ENCODE measurements at places on chromosomes 6 and 20.

GRCh38 chr20:49570828-49571552 is 3.1 kb upstream of the PTGIS start:
- no peak for DNase-seq

GRCh38 chr20:3314391-3314790 is 75.4 kb upstream of the SLC4A11 start:
- DNase-seq = no peak

DNA sequence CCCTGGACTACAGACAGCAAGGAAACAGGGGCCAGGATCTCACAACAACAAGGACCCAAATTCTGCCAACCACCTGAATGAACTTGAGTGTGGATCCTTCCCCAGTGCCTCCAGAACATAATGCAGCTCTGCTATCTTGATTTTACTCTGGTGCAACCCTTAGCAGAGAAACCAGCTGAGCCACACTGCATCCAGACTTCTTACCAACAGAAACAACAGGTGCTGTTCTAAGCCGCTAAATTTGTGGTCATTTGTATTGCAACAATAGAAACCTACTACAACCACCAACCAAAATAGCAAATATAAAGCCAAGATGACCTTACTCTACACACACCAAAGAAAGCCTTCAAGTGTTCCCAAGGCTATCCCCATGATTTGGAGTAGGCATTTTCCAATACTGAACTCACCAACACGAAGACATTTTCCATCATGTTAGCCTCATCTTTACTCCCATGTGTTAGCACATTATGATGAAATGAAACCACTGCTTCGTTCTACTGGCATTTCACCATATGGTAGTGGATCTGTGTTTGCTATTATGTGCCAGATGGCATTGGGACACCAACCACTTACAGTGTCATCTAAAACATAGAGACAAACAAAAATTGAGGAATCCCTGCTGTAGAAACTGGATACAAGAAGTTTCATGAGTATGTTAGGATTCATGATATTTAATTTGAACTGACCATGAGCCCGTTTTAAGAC is 249.8 kb upstream of the ID4 start:
- no peak for DNase-seq

- no peak for DNase-seq
Observed at GRCh38 chr6:107555449-107555848, 65.5 kb downstream of the SOBP start.

GRCh38 chr6:157787080-157787479 is 36.0 kb upstream of the SNX9 start:
- DNase-seq = no peak

DNA sequence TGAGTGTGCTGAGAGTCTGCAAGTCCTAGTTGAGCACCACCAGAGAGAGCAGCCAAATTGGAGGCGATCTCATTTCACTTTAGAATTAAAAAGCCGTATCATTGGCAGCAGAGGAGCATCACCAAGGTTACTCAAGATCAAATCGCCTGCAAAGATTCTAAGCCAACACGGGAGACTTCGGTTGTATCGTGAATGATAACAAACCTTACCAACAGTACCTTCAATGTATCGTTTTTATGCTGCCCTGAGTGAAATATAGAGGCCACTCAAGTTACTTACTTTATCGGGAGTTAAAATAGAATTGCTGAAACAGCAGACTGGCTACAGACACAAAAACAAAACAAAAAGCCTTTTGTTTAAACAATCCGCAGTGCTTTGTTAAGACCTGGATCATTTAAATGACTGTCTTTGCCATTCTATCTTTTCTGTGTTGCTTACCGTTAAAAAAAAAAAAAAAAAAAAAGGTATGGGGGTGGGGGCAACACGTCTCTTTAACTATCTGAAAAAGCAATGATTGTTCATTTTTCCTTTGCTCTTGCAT is 14.2 kb downstream of the NHSL1 start:
- no peak for DNase-seq

DNA sequence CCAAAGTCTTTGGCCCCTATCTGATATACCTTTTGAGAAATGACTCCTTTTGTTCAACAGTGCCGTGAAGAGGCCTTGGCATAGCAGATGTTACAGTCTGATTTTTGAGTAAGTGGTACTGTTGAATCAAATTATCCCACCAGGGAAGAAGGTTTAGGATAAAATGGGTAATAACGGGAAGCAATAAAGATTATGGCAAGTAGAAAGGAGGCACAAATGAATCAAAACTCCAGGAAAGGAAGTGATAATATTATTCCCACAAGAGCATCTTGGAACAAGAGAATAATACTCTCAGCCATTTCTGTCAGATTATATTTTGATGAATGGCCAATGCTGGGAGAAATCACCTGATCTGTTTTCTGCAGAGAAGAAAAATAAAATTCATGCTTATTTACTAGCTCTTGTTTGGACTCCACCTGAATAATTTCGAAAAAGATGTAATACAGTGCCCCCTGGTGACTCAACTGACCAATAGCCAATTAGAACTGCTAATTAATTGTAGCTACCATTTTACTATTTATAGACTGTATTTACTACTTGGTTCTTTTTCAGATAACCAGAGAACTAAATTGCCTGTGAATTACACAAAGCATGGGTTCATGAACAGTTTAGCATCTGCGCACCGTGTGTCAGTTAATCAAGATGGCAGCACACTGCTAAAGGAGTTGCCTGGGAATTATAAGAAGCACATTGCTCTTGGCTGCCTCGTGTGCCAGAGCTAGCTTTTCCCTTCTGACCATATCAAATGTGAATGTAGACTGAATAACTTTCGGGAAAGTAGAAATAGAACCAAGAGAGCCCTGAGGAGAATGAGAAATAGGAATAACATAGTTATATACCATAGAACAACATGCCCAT is 78.5 kb upstream of the TRDN start:
- DNase-seq = no peak

DNA sequence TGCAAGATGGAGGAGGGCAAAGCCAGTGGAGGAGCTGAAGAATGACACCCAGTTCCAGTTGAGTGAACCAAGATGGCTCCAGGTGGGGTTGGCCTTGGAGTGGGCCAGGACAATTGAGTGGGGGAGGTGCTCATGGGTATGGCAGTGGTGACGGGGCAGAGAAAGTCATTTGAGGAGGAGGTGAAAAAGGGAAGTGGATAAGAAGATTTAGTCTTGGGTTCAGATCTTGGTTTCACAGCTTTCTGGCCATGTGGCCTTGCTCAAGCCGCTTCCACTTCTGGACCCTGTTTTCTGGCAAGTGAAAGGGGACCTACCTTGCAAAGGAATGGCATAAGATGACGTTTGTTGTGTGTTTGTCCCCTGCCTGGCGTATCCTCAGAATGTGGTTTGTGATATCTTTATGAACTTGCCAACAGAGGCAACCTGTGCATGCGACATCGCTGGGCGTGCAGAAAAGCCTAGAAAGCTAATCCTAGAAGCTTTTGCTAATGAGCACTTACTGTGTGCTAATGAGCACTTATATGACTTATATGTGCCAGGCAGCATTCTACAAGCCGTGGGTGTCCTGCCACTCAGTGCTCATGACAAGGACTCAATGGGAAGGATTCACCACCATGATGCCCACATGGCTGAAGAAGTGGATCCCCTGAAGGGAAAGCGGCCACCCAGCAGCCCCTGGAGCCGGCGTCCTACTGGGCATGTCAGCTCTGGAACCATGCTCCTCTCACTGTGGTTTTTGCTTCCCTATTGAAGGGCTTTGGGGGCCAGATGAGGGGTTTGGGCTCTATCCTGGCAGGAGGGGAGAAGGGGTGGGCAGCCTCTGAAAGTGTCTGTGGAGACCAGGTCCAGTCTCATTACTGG is 23.6 kb upstream of the STX16 start:
- no peak for DNase-seq

DNA sequence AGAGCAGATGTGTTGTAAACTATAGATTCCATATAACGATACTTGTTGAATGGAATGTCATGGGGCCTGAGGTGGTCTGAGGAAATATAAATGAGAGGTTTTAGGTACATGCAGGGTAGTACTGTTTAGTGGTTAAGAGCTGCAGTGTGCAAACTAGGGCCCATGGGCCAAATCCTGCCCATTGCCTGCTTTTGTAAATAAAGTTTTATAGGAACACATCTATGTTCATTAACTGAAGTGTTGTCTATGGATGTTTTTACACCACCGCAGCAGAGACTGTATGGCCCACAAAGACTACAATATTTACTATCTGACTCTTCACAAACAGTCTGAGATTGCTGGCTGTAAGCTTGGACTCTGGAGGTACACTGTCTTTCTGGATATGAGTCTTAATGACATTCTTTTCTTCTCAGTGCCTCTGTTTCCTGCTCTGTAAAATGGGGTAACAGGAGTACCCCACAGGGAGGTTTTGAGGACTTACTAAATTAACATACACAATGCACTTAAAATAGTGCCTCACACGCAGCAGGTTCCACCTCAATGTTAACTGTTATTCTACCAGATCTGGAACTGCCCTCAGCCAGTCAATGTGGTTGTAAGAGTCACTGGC is 12.5 kb downstream of the GCM1 start:
- DNase-seq = no peak

DNA sequence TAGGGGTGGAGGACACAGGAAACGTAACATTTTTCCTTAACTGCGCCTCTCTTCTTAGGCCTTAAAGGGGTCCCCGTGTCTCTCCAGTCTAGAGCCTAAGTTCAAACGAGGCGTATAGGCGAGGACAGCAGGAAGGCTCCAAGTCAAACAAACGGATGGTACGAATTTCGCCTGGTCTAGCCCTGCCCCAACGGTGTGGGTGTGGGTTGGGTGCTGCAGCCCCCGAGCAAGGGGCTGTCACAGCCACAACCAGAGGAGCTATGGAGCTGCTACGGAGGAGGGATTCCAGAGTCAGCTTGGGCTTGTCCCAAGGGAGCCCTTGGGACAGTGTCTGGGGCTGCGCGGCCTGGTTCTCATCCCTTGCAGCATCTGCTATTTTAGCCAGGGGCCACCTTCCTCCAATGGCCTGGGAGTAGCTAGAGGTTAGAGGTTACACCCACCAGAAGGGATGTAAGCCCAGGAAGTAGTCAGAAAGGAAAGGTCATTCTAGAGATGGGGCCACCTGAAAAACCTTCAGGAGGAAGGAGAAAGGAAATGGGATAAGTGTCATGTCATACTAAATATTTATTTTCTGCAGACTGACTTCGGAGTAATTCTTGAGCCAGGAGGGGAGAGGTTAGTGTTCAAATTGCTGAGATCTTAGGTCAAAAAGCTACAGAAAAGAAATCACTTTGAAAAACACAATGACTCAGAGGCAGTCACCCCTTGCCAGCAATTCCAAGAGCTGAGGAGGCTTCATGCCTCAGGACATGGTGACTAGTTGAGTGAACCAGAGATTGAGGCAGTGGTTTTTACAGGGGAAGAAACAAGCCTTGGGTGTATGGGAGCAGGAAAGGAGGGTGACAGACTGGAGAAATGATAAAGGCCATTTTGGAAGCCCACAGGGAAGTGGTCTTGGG is 21.7 kb downstream of the VPS52 start:
- no peak for DNase-seq

- no peak for DNase-seq
Observed at GRCh38 chr20:45840700-45841198, 7.2 kb downstream of the SNX21 start.

- no peak for DNase-seq
Observed at GRCh38 chr20:3670511-3670910, 7.3 kb upstream of the GFRA4 start.

DNA sequence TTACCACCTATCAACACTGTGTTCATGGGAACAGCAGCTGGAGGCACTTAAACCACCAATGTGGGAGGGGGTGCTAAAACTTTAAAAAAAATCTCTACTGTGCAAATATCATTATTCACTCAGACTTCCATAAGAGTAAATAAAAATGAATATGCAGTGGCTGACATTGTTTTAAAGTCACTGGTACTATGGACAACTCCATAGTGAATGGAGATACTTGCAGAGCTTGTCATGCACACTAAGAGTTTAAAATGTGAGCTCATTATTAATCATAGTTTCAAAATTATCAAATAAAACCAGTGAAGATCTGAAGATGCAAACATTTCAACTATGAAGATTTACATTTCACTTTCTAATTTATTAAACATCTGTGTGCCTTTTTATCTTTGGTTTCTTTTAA is 54.4 kb downstream of the RFX6 start:
- no peak for DNase-seq

- no peak for DNase-seq
Observed at GRCh38 chr6:139446138-139446715, 71.8 kb upstream of the CITED2 start.

DNA sequence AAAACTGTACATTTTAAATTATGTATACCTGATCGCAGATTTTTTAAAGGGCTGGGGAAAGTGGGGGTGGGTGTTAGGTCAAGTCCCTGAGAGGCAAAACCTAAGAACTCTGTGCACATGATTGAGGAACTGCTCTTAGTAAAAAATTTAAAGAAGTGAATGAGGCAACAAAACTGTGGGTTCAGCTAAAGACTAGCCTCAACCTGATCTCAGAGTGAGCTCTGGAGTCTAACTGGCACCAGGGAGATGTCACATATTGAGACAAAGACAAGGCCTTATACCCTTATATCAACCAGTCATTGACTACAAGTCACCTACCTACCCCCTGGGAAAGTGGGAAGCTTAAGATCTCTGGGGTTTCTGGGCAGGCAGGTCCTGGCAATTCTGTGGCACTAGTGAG is 27.4 kb upstream of the RUNX2 start:
- no peak for DNase-seq

DNA sequence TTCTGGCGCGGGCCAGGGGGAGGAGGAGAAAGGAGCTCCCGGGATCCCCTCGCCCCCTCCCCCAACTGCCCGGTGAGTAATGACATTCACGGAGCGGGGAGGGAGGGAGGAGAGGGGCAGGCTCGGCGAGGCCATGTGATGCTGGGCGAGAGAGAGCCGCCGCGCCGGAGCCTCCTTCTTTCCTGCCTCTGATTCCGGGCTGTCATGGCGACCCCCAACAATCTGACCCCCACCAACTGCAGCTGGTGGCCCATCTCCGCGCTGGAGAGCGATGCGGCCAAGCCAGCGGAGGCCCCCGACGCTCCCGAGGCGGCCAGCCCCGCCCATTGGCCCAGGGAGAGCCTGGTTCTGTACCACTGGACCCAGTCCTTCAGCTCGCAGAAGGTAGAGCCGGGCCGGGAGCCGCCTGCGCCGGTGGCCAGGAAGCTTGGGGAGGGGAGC is at the start of gene GDAP1L1:
Gene GDAP1L1 (plus strand): TSS at position 178 of the 441 bp plus-strand sequence. CDS start 27 bp downstream, at position 205.
- DNase-seq = no peak

DNA sequence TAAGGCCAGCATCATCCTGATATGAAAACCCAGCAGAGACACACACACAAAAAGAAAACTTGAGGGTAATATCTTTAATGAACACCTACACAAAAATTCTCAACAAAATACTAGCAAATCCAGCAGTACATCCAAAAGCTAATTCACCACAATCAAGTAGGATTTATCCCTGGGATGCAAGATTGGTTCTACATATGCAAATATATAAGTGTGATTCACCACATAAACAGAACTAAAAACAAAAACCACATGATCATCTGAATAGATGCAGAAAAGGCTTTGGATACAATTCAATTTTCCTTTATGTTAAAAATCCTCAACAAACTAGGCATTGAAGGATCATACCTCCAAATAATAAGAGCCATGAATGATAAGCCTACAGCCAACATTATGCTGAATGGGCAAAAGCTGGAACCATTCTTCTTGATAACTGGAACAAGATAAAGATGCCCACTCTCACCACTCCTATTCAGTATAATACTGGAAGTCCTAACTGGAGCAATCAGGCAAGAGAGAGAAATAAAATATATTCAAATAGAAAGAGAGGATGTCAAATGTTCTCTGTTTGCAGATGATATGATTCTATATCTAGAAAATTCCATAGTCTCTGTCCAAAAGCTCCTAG is 33.9 kb upstream of the CLVS2 start:
- no peak for DNase-seq
